ENCODE measurements at places on chromosomes 7 and 10.

- no peak for DNase-seq
These were observed 92.4 kb downstream of the KIF20B start for GRCh38 chr10:89793649-89794254.

GRCh38 chr10:69953851-69954250 is 98.8 kb upstream of the MACROH2A2 start:
- no peak for DNase-seq

GRCh38 chr10:33087152-33087551 is 129.1 kb upstream of the ITGB1 start:
- no peak for DNase-seq

GRCh38 chr10:122227754-122228153 is 43.3 kb upstream of the BTBD16 start:
- DNase-seq = no peak

- DNase-seq = no peak
These were observed 219.3 kb upstream of the MKLN1 start for GRCh38 chr7:131108212-131108940.

- no peak for DNase-seq
These were observed 349.3 kb upstream of the SEMA3D start for GRCh38 chr7:85535974-85536729.

DNA sequence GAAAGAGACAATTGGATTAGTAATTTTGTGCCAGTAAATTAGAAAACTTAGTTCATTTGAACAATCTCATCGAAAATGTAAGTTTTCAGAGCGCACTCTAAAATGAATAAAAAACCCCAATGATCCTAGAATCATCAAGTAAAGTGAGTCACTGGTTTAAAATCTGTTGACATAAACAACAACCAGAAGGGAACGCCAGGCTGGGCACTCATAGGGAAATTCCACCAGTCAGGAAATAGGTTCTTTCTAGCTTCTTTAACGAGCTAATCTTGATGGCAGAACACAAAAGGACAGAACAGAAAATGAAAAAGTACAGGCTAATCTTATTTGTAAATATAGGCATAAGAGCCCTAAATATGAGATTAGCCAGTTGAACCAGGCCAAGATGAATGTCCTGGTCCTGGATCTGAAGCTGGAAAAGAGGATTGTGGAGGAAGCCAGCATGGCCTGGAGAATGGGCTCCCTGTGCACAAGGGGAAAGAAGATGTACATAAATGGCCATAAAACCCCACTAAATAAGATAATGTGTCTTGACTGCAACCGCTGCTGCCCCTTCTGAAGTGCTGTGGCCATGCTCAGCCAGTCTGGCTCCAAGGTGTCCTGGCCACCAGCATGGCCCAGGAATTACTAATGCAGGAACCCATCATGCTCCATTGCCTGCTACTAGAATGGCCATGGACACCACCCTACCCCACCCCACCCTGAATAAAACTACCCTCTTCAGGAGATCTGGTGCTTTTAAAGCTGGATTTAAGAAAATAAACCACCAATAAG is 114.0 kb downstream of the WDFY4 start:
- no peak for DNase-seq

DNA sequence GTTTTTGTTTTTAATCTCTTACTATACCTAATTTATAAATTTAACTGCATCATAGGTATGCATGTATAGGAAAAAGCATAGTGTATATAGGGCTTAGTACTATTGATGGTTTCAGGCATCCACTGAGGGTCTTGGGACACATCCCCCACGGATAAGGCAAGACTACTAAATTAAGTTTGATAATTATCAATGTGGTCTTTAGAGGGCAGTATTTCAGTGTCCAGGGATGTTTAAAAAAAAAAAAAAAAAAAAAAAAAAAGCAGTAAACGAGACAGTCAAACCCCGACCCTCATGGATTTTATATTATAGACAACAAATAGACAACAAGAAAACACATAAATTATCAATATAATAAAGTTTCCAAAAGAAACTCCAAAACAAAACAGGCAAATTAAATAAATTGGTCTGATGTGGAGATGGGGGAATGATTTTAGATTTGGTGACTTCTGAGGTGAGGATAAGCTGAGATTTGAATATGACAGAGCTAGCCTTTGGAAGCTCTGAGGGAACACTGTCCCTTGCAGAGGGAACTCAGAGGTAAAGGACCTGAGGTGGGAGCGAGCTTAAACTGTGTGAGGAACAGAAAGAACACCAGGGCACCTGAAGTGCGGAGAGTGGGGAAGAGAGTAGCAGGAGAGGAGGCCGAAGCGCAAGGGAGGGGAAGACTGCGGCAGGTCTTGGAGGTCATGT is 14.8 kb downstream of the ACSM6 start:
- DNase-seq = no peak

- no peak for DNase-seq
These were observed 95.4 kb downstream of the HGF start for GRCh38 chr7:81674431-81674830.

GRCh38 chr10:70480239-70480861 is 1.8 kb downstream of the PALD1 start:
- no peak for DNase-seq

DNA sequence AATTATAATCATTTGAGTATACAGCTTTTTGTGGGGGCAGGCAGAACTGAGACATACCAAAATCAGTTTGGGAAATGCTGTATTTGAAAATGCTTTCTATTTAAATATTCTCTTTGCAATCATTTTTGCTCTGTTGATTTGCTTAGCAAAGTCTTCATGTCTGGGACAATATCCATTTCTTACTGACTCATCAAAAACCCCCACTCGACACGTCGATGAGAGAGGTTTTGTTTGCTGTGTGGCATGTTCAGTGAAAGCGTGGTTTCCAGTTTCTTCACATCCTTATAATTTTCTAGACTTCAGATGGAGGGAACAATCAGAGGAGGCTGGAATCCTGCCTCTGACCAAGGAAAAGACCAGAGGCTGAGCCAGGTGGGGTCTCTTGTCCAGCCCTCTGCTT is 28.9 kb downstream of the HTRA1 start:
- DNase-seq = no peak

DNA sequence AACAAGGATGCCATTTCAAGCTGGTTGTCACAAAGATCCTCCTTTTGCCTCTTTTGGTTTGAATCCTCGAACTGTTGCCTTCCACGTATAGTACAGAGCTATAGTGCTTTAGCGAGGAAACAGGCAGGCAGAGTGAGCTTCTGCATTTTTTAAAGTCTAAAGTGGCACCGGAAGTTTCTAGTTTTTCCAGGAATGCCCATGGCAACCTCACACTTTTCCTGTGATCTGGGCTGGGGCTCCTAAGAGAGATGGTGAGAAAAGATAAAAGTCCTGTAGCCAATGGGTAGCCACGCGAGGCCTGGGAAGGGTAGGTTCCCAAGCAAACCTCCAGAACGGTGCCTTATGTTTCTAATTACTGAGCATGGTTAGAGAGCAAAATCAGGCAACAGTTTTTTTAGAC is 76.7 kb downstream of the CALD1 start:
- no peak for DNase-seq

GRCh38 chr7:127383123-127383835 is 9.2 kb downstream of the ZNF800 start:
- DNase-seq = no peak

DNA sequence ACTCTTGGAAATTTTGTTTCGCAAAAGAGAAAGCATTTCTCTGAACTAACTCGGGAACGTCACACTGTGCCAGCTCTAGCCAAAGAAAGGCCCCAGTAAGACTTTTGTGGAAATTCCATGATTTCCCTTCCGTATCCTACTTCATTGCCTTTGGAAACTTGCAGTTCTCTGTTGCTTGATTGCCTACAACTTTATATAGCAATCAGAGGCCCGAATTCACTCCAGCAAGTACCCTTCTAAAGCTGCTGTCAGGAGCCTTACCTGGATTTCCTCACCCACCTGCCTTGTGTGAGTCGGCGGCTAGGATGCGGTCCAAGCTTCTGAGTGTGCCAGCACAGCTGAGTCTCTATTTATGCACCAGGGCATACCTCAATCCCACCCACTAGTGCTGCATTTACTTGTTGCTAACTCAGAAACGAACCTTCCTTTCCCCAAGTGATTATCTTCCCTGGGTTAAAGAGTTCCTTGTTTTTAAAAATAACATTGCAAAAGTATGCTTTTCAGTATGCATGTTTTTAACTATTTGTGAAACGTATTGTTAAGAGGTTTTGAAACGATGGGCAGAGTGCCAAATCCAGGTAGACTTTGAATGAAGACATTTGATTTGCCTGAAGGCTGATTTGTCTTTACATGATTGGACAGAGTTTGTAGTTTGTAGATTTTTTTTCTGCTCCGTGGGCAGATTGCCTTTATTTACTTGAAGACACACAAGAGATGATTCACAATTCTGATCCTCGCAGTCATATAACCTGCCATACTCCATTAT is at the start of gene AGR2:
Gene AGR2 (minus strand): TSS at position 326 of the 766 bp plus-strand sequence. CDS start 3,203 bp downstream, outside the sequence.
- DNase-seq = no peak

DNA sequence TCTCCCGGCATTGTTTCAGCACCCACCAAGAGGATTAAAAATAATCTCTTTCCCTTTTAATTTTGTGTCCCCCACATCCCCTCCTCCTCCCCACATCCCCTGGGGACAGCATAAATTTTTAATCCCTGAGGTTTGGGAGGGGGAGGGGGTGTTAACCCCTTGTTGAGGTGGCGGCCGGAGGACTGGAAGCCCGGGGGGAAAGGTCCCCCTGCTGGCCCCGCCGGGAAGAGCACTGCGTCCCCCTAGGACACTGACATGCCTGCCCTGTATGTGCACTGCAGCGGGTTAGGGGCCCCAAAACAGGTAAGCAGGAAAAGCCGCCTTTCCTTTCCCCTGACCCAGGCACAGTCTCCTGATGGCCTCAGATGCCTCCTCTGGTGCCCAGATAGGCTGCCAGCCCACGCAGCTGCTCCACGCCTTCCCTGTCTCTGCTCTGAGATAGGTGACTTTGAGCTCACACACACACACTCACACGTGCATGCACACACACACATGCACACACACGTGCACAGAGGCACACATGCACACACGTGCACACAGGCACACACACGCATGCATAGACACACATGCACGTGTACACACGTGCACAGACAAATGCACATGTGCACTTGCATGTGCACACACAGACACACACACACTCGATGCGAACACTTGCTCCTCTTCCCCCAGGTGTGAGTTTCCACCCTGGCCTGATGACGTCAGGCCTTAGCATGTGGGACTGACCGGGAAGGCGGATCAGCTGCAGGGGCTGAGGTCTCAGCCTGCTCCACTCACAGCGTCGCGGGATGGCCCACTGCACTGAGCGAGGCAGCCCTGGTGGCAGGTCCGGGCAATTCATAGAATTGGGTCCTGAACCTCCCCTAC is 12.3 kb downstream of the CNPY1 start:
- no peak for DNase-seq

- no peak for DNase-seq
These were observed 9.6 kb upstream of the MYPN start for GRCh38 chr10:68099736-68100135.

DNA sequence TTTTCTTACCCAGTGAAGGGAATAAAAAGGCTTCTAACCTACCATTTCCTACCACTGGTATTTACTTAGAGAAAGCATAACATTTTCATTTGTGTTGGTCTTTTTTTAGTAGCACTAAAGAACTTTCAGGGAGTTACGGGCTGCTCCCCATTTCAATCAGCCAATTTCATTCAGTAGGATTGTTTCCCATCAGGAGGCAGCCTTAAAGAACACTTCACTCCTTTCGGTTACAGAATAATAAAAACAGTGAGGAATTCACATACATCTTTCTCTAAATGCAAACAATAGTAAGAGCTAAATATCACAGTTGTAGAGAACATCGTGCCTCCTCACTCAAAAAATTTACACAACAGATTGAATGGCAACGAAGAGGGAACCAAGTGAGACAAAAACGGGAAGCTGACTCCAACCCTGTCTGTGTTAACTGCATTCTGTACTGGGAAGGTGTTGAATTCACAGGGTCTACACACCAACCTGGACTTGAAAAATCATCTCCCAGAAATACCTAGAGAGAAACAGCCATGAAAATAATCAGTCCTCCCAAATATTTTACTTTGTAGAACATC is 55.5 kb upstream of the ABLIM1 start:
- DNase-seq = no peak

GRCh38 chr7:70183278-70183677 is 585.0 kb downstream of the AUTS2 start:
- no peak for DNase-seq

- DNase-seq = no peak
These were observed 290.6 kb downstream of the SORCS3 start for GRCh38 chr10:104931612-104932134.

DNA sequence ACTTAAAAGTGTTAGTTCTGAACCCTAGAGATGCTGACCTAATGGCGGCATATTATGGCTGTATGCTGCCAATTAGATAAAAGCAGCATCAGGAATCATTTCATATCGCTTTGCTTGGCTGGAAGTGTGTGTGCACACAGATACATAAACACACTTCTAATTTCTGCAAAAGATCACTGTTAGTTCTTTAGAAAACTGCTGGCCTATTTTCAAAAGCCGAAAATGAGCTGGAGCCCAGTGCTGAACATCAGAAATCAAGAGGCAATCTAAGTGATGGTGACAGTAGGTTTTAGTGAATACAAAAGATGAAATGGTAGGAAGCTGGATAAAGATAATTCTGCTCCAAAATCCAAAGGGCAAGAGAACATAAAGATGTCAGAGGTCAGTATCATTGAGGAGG is 745.8 kb upstream of the LRRTM3 start:
- no peak for DNase-seq

GRCh38 chr7:37424995-37425394 is 23.7 kb downstream of the ELMO1 start:
- no peak for DNase-seq

- no peak for DNase-seq
These were observed 257.1 kb downstream of the CAMK1D start for GRCh38 chr10:12606461-12606860.

DNA sequence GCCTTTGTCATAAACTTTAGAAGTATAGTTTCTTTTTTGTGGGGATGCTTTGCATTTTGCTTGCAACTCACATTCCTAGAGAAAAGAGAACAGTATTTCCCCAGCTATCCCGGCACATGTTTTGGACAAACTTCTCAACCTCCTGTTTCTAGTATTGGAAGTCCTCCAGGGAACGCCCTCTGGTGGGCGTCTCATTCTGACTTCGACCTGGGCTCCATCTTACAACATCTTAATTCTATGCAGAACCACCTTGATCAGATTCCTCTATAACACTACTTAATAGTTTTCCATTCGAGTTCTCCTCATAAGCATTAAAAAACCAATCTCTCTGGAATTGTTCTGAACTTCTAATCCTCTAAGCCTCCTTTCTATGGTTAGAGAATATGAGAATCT is 139.5 kb upstream of the FZD8 start:
- no peak for DNase-seq

- no peak for DNase-seq
These were observed 1.9 kb downstream of the VGF start for GRCh38 chr7:101163279-101164070.

All from ovary (tissue), 10 donors.